H1 (cell line): ENCODE measurements at places on chromosomes 1 and 21.

GRCh38 chr1:47569681-47570470 is 132.0 kb downstream of the FOXD2 start:
- DNase-seq: no peak
- no peaks in the 10 kb centered on the region for H3K27me3 ChIP-seq
- H3K4me1 ChIP-seq: peaks cover 6% of the 10 kb centered on the region
- no peaks in the 10 kb centered on the region for H3K36me3 ChIP-seq
- H3K4me3 ChIP-seq: no peak overlapping the region
- H3K27ac ChIP-seq: no peak overlapping the region

- no peak for DNase-seq
- no peak overlapping the region for H3K27ac ChIP-seq
- H3K4me1 ChIP-seq: no peaks in the 10 kb centered on the region
These were observed 132.7 kb downstream of the RUNX1 start for GRCh38 chr21:34916446-34916845.

- H3K27me3 ChIP-seq: no peaks in the 10 kb centered on the region
- peaks cover 10% of the 10 kb centered on the region for H3K4me1 ChIP-seq
- H3K4me3 ChIP-seq: no peak overlapping the region
- peak overlapping the region; percentile 23; the same call in 1 of the 2 replicates for H3K27ac ChIP-seq
- no peak for DNase-seq
These were observed 436.9 kb downstream of the PRDM2 start for GRCh38 chr1:14136881-14137280.

DNA sequence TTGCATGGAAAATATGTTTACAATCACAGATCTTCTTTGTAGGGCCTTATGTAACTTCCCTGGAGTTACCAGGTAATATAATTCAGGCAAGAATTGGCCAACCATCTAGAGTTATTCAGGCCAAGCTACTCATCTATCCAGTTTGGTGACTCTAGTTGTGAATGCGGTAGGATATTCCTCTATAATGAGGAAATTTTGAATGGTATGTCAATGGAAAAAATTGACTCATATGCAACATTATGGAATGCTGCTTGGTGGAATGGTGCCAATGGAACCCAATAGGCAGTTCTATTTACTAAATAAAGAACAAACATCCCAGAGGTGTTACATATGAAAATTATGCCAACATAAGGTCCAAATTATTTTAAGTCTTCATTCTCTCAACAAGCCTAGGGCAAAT is 5.6 kb upstream of the TNFSF18 start:
- no peaks in the 10 kb centered on the region for H3K27me3 ChIP-seq
- no peaks in the 10 kb centered on the region for H3K36me3 ChIP-seq
- no peak overlapping the region for H3K27ac ChIP-seq
- DNase-seq: no peak

DNA sequence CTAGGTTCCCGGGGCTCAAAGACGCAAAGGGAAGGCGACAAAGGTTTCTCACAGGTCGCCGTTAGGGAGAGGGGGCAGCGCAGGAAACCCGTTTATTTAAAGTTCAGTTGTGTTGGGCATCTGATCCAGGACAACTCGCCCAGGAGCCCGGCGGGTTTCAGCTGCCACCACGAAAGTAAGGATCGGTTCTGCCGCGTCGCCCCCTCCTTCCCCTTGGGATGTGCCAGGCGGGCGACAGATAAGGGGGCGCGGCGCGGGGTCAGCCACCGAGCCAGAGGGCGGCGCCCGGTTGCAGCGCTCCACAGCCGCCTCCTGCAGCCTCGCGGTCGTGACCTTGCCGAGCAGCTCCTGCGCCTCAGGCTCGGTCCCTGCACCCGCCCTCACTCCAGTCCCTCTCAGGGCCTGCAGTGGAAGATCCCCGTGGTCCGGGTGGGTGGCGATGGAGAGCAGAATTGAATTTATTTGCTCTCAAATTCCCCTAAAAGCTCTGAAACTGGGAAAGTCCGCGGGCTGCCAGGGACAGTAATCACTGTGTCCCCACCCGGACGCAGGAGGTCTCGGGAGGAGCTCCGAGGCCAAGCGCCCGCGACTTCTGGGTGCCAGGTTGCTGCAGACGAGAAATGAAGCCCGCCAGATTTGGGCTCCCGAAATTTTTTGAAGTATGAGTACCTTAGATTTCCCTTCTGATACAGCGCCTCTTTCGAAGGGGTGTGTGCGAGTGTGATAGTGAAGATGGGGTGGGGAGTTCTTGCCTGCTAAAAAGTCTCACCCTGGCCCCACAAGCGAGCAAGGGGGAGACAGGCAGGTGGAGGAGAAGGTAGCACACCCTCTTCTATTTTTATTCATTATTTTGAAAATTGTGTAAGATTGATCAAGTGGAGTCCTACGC is 28.4 kb upstream of the NFIA start:
- no peak overlapping the region for H3K27ac ChIP-seq
- H3K4me1 ChIP-seq: peaks cover 10% of the 10 kb centered on the region
- H3K4me3 ChIP-seq: peak overlapping the region; percentile 34
- H3K27me3 ChIP-seq: peaks cover 71% of the 10 kb centered on the region
- no peaks in the 10 kb centered on the region for H3K36me3 ChIP-seq

DNA sequence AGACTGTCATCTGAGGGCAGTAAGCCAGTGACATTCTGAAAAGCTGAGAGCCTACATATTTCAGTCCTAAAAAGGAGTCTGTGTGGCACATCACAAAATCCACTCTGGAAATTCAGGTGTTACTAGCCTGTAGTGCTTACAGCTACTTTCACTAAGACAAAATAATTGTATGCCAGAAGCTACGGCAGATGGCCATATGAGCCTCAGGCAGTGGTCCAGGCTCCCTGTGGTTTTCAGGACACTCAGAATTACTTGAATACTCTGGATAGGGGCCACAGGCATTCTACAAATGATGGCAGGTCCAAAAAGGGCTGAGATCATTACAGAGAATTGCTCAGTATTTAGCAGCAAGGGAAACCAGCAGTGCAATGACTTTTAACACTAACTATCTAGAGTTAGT is 527.1 kb downstream of the MRPL39 start:
- DNase-seq: no peak
- H3K27me3 ChIP-seq: no peaks in the 10 kb centered on the region
- no peaks in the 10 kb centered on the region for H3K36me3 ChIP-seq
- no peak overlapping the region for H3K4me3 ChIP-seq
- H3K27ac ChIP-seq: no peak overlapping the region

- H3K36me3 ChIP-seq: no peaks in the 10 kb centered on the region
- no peaks in the 10 kb centered on the region for H3K4me1 ChIP-seq
- DNase-seq: no peak
- H3K27ac ChIP-seq: no peak overlapping the region
- no peak overlapping the region for H3K4me3 ChIP-seq
These were observed 9.3 kb downstream of the PADI3 start for GRCh38 chr1:17258116-17258757.

DNA sequence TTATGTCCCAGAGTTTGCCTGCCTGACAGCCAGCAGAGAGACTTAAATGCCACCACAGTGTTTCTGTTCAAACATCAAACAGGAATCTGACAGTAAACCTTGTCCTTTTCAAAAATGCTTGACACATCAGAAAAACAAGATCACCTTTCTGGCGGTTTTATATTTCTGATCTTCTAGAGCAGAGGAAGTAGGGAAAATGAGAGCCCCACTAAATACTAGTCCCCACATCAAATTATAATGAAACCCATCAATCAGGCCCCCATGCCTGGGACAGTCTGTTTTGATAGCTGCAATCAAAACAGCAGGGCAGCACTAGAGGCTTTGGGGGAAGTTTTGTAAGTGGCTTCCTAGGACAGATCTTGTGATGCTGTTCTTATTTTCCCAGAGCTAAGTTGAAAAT is 129.3 kb downstream of the CNIH3 start:
- no peaks in the 10 kb centered on the region for H3K4me1 ChIP-seq
- no peaks in the 10 kb centered on the region for H3K27me3 ChIP-seq
- H3K27ac ChIP-seq: no peak overlapping the region
- H3K36me3 ChIP-seq: no peaks in the 10 kb centered on the region
- H3K4me3 ChIP-seq: no peak overlapping the region

DNA sequence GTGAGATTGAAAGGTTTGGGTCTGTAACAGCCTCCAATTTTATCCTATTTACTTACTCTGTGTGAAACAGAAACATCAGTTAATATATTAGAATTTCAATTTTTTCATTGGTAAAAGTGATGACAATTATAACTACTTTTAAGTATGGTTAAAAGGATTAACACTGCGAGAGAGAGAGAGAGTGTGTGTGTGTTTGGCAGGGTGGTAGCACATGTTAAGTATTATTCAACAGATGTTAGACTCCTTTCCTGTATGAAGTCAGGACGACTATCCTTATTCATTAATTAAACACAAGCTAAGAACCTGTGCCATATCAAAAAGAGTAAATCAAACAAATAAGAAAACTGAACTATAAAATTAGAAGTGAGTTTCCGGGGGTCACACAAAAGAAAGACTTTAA is 662.5 kb downstream of the PLPP3 start:
- no peaks in the 10 kb centered on the region for H3K27me3 ChIP-seq
- no peaks in the 10 kb centered on the region for H3K36me3 ChIP-seq
- no peak for DNase-seq
- no peak overlapping the region for H3K27ac ChIP-seq
- no peak overlapping the region for H3K4me3 ChIP-seq

DNA sequence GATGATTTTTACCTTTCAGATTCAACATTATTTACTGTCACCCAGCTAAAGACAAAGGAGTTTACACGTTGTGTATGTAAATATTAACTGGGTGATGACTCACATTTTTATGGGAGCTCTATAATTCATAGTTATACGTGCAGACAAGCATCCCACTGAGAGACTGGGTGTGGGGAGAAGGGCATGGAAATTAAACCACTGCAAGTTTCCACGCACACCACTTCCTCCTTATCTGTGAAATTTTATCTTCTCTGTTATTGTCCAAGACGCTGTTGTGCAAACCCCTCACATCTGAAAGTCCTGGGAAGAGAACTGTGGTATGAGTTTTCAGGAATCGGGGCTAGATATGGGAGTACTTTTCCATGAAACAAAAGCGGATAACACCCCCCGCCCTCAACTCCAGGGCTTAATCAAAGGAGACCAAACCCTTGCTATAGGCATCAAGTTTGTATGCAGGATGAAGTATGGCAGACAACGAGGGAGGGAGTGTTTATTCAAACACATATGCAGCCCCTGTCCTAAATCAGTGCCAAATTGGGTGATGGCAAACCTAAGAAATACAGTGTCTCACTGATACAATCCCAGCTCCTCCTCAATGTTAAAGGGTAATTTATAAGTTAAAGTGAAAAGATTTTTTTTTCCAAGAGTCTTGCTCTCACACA is 23.3 kb upstream of the DPT start:
- H3K4me1 ChIP-seq: no peaks in the 10 kb centered on the region
- no peak for DNase-seq
- no peak overlapping the region for H3K4me3 ChIP-seq
- no peaks in the 10 kb centered on the region for H3K27me3 ChIP-seq
- no peak overlapping the region for H3K27ac ChIP-seq

GRCh38 chr1:109759513-109760334 is 4.0 kb downstream of the EPS8L3 start:
- no peak for DNase-seq
- no peaks in the 10 kb centered on the region for H3K4me1 ChIP-seq
- no peaks in the 10 kb centered on the region for H3K27me3 ChIP-seq
- H3K4me3 ChIP-seq: no peak overlapping the region
- H3K36me3 ChIP-seq: no peaks in the 10 kb centered on the region

GRCh38 chr1:182507685-182508084 is 57.7 kb downstream of the RGSL1 start:
- DNase-seq: no peak
- no peaks in the 10 kb centered on the region for H3K4me1 ChIP-seq
- no peaks in the 10 kb centered on the region for H3K36me3 ChIP-seq
- no peaks in the 10 kb centered on the region for H3K27me3 ChIP-seq
- H3K4me3 ChIP-seq: no peak overlapping the region

- peaks cover 28% of the 10 kb centered on the region for H3K36me3 ChIP-seq
- DNase-seq: no peak
- H3K27me3 ChIP-seq: no peaks in the 10 kb centered on the region
- no peak overlapping the region for H3K4me3 ChIP-seq
These were observed 32.5 kb downstream of the MTF2 start for GRCh38 chr1:93111561-93111960.

DNA sequence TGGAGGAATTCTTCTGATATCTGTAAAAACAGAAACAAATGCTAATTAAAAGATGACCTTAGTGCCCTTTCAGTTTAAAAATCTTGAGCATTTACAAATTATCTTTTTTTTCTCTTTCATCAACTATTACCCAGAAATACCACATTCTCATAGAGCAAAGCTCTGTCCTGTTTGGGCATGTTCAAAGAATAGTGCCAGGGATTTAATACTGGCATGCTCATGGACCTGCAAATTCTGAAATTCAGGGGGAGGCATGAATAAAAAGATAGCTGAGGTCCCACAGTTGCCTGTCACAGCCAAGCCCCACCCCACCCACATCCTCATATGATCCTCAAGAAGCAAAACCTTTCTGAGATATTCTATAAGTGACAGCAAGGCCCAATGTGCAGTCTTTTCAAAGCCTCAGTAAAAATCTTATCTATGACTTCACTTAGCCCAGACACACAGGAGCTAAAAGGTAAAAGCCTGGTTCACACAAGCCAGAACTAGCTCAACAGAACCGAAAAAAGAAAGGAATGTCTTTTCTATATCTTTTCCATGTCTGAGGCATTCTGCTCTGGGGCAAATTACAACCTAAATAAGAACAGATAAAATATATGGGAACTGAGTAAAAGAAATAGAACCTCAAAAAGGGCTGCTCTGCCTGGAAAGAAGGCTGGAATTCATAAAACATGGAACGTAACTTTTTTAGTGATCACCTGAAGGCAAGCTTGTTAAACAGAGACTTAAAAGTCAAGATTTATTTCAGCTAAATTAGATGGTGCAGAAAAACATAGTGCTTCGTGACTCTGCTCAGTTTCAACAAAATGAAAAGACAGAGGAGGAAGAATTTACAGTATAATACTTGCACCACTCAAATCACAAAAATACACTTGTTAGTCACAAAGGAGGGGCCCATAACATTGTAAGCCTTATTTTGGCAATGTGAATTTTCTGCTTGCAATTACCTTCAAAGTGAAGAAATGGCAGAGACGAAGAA is 11.0 kb downstream of the WLS start:
- DNase-seq: no peak
- no peak overlapping the region for H3K4me3 ChIP-seq
- no peak overlapping the region for H3K27ac ChIP-seq
- peaks cover 7% of the 10 kb centered on the region for H3K4me1 ChIP-seq
- H3K27me3 ChIP-seq: no peaks in the 10 kb centered on the region

GRCh38 chr1:158717344-158717743 is 3.2 kb downstream of the OR6K3 start:
- no peaks in the 10 kb centered on the region for H3K27me3 ChIP-seq
- no peak for DNase-seq
- no peaks in the 10 kb centered on the region for H3K36me3 ChIP-seq
- H3K4me3 ChIP-seq: no peak overlapping the region
- no peak overlapping the region for H3K27ac ChIP-seq

GRCh38 chr1:3009021-3009420 is 12.2 kb upstream of the ACTRT2 start:
- no peaks in the 10 kb centered on the region; the same call in 1 of the 2 replicates for H3K27me3 ChIP-seq
- H3K36me3 ChIP-seq: no peaks in the 10 kb centered on the region
- H3K27ac ChIP-seq: no peak overlapping the region
- H3K4me3 ChIP-seq: no peak overlapping the region
- H3K4me1 ChIP-seq: no peaks in the 10 kb centered on the region

DNA sequence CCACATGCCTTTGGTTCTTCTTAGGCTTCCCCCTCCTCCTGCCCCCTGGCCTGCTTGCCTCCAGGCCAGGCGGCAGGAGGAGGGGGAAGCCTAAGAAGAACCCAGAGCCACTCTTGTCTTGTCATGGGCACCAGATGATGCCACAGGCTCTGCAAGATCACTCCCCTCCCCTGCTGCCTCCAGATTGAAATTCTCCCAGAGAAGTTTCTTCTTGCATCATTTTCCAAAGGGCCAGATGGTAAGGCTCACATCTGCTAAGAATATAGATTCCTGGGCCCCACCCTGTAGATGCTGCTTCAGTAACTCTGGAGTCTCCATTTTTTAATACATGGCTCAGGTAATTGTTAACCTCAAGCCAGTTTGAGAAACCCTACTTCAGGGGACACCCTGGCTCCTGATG is 60.8 kb downstream of the FAM163A start:
- no peak overlapping the region for H3K4me3 ChIP-seq
- no peaks in the 10 kb centered on the region for H3K4me1 ChIP-seq
- H3K36me3 ChIP-seq: no peaks in the 10 kb centered on the region
